Right renal pelvis (tissue), 4 donors: ENCODE measurements at places on chromosomes 1 and 21.

GRCh38 chr21:25709684-25710265 lies 24.9 kb downstream of the ATP5PF start:
- no peak for DNase-seq

GRCh38 chr1:97999320-97999719 lies 78.5 kb upstream of the DPYD start:
- no peak for DNase-seq

DNA sequence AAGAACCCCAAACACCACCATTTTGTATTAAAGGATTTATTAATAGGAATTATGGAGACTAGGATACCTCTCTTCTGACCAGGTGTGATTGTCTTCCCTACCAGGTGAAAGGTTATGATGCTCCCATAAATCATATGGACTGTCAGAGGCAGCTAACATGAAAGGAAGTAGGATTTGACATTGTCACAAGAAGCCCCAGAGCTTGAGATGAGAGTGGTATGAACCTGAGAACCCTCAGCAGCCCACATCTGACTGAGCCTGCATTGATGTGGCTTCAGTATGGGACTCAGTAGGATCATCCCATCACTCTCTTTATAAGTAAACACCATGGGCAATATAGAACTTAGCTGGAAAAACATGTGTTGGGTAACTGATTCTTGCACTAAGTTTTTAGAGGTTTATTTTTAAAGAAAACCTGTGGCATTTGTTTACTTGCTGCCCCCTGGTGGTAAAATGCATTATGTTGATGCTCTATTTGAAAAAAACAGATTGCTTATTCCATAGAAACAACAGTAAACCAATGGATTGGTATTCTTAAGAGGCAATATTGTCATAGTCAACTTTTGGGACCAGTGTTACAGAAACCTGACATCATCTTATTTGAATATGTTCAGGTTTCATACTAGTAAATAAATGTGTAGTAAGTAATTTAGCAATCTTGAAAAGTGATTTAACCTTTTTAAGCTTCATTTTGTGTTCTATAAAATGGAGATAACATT lies 16.6 kb upstream of the CACYBP start:
- no peak for DNase-seq

- DNase-seq: no peak
Observed at GRCh38 chr1:112144733-112145426, 155.4 kb upstream of the KCND3 start.

DNA sequence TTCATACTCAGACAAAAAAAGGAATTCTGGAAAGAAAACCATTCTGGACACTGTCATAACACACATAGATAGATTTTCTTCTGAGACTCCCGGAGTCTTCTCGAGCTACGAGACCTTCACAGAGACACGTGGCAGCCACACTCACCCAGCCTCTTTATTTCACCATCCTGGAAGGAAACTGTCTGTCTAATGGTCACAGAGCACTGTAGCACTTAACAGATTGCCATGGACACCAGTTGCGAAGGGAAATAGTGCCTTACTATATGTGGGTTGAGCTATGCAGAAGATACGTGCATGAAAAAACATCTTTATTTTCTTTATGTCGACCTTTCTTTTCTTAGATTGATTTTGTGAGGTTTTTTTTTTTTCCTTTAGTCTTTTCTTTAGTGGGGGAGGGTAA lies 57.9 kb downstream of the ZP4 start:
- no peak for DNase-seq

- DNase-seq: no peak
Observed at GRCh38 chr1:28540651-28541050, 12.2 kb upstream of the TRNAU1AP start.

- no peak for DNase-seq
Observed at GRCh38 chr1:15501208-15502032, 22.6 kb downstream of the CASP9 start.

DNA sequence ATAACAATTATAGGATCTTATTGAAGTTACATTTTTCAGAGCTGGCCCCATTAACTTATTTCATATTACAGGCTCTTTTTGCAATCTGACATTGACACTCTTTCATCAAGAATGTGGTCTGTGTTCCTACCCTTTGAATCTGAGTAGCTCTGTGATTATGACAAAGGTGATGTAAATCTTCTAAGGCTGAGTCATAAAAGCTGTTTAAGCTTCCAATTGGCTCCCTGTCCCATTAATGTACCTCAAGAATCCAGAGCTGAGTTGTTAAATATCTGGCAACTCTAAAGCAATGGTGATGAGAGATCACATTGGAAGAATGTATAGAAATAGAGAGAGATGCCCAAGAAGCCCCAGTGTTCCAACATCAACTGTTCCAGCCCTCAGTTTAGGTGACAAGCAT lies 178.5 kb upstream of the DEPDC1 start:
- no peak for DNase-seq

DNA sequence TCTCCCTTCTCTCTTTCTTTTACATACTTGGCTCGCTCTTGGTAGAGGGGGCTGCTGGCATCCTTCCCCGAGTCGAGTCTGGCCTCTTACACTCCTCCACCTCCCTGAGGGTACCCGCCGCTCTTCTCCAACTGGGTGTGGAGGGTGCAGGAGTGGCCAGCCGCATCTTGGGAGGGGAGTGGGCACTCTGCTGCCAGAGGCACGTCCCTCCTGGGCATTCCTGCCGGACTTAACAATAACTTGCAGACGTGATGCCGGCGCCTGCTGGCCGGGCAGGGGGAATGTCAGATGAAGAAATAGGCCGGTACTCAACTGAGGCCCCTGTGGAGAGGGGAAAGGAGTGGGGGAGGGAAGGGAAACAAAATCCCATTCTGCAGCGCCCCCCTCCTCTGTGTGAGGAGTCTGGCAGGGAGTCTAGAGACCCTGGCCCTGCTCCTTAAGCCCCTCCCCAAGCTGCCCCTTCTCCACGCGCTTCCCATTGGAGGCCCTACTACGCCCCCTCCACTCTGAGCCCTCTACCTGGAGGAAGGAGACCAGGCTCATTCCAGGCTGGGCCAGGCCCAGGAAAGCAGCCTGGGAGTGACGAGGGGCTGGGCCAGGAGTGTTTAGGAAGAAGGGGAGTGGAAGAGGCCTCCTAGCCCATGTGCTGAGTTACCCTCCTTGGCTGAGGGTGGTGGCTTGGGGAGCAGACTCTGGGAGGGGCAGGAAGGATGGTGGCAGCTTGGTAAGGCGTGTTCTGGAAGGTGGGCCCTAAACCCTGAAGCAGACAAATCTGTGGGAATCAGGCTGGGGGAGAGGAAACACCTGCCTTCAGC lies 1.8 kb downstream of the ATP2B4 start:
- no peak for DNase-seq

DNA sequence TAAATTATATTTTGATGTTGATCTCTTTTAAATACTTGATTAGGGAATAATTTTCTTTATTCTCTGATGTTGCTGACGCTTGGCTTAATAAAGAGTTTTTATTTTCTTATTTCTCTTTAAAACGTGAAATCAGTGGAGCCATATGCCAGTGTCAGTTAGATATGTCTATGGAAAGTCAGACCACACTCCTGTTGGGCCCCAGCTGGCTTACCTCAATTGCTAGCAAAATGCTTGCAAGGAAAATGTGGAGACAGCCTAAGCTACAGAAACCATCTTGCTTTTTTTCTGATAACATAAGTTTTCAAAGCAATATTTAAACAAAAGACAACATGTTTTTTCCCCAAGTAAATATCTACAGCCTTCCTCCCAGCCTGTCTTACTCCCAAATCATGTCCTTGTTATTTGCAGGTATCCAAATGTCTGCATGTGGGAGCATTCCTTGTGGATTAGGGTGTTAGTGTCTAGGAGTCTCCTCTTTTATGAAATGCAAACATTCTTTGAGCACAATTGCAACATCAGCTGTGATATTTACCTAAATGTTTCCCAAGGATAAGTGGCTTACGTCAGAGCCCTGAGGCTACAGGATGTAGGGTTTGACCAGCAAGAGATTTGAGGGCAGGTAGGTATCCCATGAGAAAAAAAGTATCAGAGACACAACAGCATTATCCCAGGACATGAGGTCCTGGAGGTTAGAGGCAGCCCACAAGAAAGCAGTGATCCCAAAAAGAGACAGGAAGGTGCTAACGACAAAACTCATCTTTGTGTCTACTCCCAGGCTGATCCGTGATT lies 117.2 kb upstream of the KCNJ15 start:
- no peak for DNase-seq

GRCh38 chr1:91736715-91737615 lies 149.0 kb downstream of the TGFBR3 start:
- DNase-seq: peak; percentile 69

GRCh38 chr1:36540056-36540455 lies 57.3 kb upstream of the CSF3R start:
- DNase-seq: no peak

DNA sequence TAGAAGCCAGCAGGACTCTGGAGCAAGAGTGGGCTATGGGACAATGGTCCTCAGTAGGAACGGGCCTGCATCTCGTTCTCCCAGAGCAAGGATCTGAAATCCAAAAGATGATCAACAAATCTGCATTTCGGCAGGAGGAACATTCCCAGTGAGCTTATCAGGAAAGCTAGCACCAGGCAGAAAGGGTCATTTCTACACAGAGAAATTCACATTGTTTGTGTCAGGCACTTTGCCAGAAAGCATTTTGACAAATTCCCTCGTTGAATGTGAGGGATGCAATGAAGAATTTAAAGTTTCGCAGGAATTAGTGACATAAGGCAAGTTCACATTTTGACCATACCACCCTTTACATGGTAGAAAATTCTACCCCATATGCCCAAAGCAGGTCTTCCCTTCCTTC lies 31.6 kb upstream of the ETS2 start:
- DNase-seq: no peak

GRCh38 chr1:111204201-111204982 lies 3.9 kb upstream of the DENND2D start:
- no peak for DNase-seq

GRCh38 chr1:173122958-173123852 lies 72.5 kb upstream of the TNFSF18 start:
- peak; percentile 38 for DNase-seq

DNA sequence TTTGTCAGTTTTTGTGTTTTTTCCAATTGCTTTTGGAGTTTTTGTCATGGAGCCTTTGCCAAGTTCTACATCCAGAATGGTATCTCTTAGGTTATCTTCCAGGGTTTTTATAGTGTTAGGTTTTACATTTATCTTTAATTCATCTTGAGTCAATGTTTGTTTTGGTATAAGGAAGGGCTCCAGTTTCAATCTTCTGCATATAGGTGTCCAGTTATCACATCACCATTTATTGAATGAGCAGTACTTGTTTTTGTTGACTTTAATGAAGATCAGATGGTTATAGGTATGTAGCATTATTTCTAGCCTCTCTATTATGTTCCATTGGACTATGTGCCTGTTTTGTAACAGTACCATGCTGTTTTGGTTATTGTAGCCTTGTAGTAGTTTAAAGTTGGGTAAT lies 1233.1 kb downstream of the PLA2G4A start:
- DNase-seq: no peak

GRCh38 chr1:23553231-23554126 lies 5.8 kb downstream of the ID3 start:
- no peak for DNase-seq
